Neuronal stem cell (in vitro differentiated cells): ENCODE measurements at places on chromosomes 12 and 14.

DNA sequence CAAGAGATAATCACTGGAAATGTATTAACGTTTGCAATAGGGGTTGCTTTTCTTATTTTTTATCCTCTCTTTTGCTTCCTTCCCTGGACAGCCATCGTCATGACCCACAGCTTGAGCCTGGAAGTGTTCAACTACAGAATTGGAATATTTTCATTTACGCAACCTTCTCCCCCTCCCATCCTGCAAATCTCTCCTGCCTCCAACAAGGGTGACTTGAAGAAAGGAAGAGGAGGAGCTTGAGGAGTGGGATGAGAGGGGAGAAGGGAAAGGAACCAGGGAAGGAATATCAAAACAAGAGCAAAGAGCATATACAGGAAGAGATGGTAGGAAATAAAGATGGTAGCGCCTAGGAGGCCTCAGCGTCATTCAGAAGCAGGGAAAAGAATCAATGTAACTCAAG, 1.6 kb upstream of the MANSC4 start:
- no peak for DNase-seq

DNA sequence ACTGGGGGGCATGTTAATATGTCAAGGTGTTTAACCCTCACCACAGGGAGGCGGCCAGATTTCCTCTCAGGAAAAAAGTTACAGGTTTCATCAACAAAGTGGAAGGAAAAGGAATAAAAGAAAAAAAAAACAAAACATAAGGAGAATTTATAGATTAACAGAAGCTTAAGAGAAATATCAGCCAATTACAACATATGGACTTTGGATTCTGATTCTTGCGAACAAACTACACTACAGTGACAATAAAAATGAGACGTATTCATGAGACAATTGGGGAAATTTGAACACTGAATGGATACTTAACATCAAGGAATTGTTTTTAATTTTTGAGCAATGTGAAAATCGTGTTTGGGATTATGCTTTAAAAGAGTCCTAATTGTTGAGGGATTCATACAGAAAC, 60.4 kb downstream of the CALM1 start:
- no peak for DNase-seq

GRCh38 chr12:107681836-107682820, 3.5 kb upstream of the PWP1 start:
- DNase-seq, result no peak

GRCh38 chr12:30754383-30754749, 385 bp downstream of the CAPRIN2 start:
- DNase-seq, result no peak

GRCh38 chr12:84738481-84738972, 174.1 kb downstream of the SLC6A15 start:
- DNase-seq, result no peak
